ENCODE measurements at places on chromosomes 7 and 10.

- no peak for DNase-seq
- H3K27ac ChIP-seq: peak overlapping the region; percentile 97
- H3K27me3 ChIP-seq: no peaks in the 10 kb centered on the region
- H3K36me3 ChIP-seq: no peaks in the 10 kb centered on the region
- peaks cover 38% of the 10 kb centered on the region for H3K4me1 ChIP-seq
- peak overlapping the region; percentile 49 for H3K4me3 ChIP-seq
These were observed 155.0 kb upstream of the LYZL2 start for GRCh38 chr10:30784524-30784896.

GRCh38 chr10:110576220-110576619, 8.7 kb downstream of the SMC3 start:
- H3K27ac ChIP-seq: no peak overlapping the region
- no peak for DNase-seq

DNA sequence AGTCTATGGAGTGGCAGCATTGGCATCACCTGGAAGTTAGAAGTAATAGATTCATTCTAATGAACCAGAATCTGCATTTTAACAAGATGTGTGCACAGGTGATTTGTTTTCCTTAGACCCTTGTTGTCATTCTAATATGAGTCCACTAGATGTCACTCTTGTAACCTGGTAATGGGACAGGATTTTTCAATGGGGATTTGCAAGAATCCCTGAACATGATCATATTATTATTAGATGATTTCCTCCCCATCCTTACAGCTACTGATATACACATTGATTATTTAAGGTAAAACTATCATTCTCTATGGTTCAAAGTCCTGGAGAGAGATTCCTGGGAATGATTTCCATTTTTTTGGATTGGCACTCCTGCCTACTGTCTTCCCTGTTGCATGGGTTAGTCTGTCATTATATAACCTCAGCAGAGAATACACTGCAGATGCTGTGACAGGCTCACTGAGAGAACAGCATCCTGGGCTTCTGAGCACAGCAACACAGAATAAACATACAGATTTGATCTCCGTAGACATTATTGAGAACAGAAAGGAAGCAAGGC, 194.9 kb downstream of the SUGCT start:
- H3K4me1 ChIP-seq: no peaks in the 10 kb centered on the region
- no peaks in the 10 kb centered on the region for H3K36me3 ChIP-seq
- DNase-seq: no peak
- H3K4me3 ChIP-seq: no peak overlapping the region
- no peak overlapping the region for H3K27ac ChIP-seq

DNA sequence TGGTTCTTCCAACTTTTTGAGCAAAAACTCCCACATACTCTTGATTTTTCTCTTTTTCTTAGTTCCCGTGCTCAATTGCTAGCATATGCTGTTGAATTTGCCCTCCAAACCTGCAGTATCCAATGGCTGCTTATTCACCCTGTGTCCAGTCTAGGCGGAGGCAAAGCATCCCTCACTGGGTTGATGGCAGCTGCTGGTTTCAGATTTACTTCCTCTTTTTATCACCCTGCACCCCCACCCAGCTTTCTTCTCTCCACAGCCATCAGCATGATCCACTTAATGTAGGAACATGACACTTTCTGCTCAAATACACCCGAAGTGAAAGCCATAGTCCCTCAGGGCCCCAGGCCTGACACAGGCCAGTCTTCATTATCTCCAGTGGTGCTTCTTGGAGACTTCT, 87.6 kb upstream of the ADARB2 start:
- no peaks in the 10 kb centered on the region for H3K36me3 ChIP-seq
- no peak overlapping the region for H3K27ac ChIP-seq
- no peaks in the 10 kb centered on the region for H3K4me1 ChIP-seq
- no peaks in the 10 kb centered on the region for H3K27me3 ChIP-seq
- no peak overlapping the region for H3K4me3 ChIP-seq

- H3K4me3 ChIP-seq: no peak overlapping the region
- no peak for DNase-seq
- no peaks in the 10 kb centered on the region for H3K36me3 ChIP-seq
- no peaks in the 10 kb centered on the region for H3K27me3 ChIP-seq
- no peaks in the 10 kb centered on the region for H3K4me1 ChIP-seq
These were observed 104.3 kb downstream of the AHR start for GRCh38 chr7:17402628-17403278.

DNA sequence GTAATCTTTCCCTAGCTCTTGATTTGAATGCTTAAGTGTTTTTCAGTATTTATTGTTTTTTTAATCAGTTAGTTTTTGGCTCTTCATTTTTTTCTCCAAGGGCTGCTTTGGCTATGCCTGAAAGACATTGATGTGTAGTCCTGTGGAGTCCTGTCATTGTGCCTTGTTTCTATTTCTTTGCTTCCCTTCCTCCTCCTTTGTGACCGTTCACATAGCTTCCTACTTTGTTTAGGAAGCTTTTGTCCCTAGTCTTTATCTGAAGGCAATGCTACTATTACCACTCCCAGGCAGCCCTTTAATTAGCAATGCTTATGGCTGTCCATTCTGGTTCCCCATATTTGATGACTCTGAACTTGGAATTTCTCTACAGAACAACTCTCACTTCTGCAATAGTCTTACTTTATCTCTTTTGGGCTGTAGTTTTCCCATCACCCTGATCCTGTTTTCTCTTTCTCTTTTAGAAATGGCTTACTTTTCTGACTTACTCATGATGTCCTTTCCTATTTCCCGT, 39.9 kb downstream of the ADCYAP1R1 start:
- no peaks in the 10 kb centered on the region for H3K36me3 ChIP-seq
- no peaks in the 10 kb centered on the region for H3K4me1 ChIP-seq
- H3K27me3 ChIP-seq: no peaks in the 10 kb centered on the region
- no peak overlapping the region for H3K27ac ChIP-seq
- DNase-seq: no peak
- H3K4me3 ChIP-seq: no peak overlapping the region

DNA sequence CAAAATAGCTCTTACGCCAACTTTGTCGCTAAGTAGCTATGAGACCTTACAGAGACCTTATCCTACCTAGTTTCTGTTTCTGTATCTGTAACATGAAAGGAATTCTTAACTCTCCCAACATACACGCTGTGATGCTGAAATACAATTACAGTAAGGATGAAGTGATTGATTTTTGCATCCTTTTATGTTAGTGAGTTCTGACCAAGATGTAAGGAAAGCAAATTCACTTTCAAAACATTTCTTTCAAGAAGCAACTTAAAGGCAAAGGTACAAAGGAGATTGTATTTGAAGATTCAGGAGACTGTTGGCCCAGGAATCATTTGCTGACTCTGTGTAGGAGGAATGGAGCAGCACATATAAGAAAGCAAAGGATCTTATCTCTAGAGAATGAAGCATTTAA, 7.1 kb upstream of the ANK3 start:
- no peak overlapping the region for H3K27ac ChIP-seq
- no peaks in the 10 kb centered on the region for H3K36me3 ChIP-seq
- H3K4me3 ChIP-seq: no peak overlapping the region

GRCh38 chr10:66714741-66715140, 211.1 kb upstream of the LRRTM3 start:
- no peak overlapping the region for H3K27ac ChIP-seq
- no peak overlapping the region for H3K4me3 ChIP-seq
- H3K4me1 ChIP-seq: no peaks in the 10 kb centered on the region

DNA sequence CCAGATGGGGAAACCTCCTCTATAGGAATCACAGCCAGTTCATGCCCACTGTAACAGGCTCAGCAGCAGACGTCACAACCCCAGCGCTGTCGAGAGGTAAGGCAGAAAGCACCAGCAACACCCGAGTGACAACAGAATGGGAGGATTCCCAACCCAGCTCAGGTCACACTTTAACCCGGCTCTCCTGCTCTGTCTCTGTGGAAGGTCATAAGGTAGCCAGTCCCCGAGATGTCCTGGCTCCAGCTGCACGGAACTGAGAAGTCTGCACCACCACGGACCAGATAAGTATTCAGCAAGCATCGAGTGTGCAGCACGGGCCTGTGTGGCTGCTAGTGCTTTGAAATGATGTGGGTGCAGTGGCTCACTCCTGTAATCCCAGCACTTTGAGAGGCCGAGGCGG, 236.7 kb upstream of the TCERG1L start:
- no peak overlapping the region for H3K4me3 ChIP-seq

DNA sequence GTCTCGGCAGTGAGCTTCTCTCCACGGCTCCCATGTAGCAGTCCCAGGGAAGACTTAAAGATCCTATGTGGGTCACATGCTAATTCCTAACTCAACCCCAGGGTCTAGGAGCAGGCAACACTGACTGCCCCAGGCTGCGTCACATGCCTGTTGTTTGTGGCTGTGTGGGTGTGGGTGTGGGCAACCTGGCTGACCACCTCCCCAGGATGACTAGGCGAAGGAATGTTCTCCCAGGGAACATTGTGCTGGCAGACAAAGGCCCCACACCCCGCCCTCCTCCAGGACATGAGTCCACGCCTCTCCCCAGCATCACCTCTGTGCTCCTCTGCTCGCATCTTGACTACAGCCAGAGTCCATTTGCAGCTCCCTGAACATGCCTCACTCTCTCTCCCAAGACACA, 30.3 kb downstream of the SLC29A3 start:
- H3K27me3 ChIP-seq: no peaks in the 10 kb centered on the region
- no peak for DNase-seq
- no peaks in the 10 kb centered on the region for H3K36me3 ChIP-seq

GRCh38 chr10:133336577-133337369, at the start of gene CALY:
Gene CALY, minus strand, starts transcription at chr10:133336896. Its CDS starts 7,907 bp downstream, at chr10:133328989.
- H3K27me3 ChIP-seq: peaks cover 27% of the 10 kb centered on the region
- no peak for DNase-seq
- H3K27ac ChIP-seq: peak within 1 kb of the TSS; percentile 17
- H3K36me3 ChIP-seq: no peaks in the 10 kb centered on the region
- peaks cover 25% of the 10 kb centered on the region for H3K4me1 ChIP-seq

DNA sequence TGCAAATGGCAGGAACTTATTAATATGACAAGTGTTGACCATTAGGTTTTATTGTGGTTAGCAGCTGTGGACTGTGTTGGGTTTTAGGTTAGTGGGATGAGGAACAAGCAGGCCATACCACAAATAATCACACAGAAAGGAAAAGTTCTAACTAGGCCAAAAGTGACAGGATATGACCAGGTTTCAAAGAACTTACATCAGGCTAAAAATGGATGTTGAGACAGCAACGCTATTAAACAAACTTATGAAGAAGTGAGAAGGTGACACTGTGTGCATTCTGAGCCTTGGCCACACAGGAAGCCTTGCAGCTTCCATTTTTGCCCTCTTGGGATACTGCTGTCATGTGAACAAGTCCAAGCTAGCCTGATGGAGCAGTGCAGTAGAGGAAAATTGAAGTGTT, 568.8 kb downstream of the HTR7 start:
- H3K36me3 ChIP-seq: no peaks in the 10 kb centered on the region
- no peaks in the 10 kb centered on the region for H3K4me1 ChIP-seq
- no peak overlapping the region for H3K4me3 ChIP-seq
- DNase-seq: no peak
- H3K27ac ChIP-seq: no peak overlapping the region

DNA sequence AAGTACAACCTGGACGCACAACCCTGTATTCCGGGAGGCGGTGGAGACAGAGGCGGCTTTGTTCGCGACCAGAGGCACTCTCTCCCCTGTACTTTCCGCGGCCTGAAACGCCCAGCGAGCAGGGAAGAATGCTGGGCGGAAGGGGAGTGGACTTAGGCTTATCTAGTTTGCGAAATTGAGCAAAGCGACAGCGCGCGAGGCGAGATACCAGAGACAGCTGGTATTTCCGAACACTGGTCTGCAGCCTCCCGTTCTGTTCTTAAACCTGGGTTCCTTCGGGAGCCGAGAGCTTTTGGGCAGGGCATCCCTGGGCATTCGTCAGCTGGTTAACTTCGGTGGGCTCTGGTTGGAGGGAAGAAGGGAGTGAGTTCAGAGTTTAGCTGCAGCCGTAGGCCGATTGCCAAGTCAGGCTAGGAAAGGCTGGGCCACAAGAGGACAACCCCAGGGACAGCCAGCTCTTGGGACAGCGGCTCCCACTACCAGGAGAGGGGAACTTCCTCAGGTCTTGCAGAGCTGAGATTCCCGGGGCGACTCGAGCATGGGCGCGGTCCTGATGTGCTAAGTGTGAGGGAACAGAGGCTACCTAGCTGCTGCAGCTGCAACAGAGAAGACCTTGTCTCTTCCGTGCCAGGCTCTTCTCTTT, 3.9 kb downstream of the HMX3 start:
- H3K4me3 ChIP-seq: no peak overlapping the region
- H3K36me3 ChIP-seq: no peaks in the 10 kb centered on the region
- H3K27me3 ChIP-seq: peaks cover 89% of the 10 kb centered on the region
- peaks cover 36% of the 10 kb centered on the region for H3K4me1 ChIP-seq
- no peak for DNase-seq

DNA sequence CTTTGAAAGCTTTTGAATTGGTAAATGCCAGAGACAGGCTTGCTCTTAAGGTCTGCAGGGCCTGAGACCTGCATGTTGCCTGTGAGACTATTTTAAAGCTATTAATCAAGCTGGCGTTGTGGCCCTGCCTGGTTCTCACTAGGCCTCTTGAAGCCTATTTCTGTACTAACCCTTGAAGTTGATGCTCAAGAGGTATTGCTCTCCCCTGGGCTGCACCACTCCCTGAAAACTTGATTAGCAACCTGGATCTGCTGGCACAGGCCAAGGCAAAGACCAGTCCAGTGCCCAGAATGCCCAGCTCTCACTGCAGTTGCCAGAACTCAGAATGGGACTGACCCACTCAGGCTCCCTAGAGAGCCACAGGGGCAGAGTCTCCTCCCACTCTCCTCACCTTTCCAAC, 220.0 kb upstream of the MEOX2 start:
- H3K27me3 ChIP-seq: no peaks in the 10 kb centered on the region
- H3K4me1 ChIP-seq: no peaks in the 10 kb centered on the region
- DNase-seq: no peak
- no peaks in the 10 kb centered on the region for H3K36me3 ChIP-seq

GRCh38 chr10:86981716-86982115, 13.4 kb downstream of the ADIRF start:
- H3K27ac ChIP-seq: no peak overlapping the region
- DNase-seq: no peak
- no peaks in the 10 kb centered on the region for H3K36me3 ChIP-seq
- H3K27me3 ChIP-seq: no peaks in the 10 kb centered on the region

DNA sequence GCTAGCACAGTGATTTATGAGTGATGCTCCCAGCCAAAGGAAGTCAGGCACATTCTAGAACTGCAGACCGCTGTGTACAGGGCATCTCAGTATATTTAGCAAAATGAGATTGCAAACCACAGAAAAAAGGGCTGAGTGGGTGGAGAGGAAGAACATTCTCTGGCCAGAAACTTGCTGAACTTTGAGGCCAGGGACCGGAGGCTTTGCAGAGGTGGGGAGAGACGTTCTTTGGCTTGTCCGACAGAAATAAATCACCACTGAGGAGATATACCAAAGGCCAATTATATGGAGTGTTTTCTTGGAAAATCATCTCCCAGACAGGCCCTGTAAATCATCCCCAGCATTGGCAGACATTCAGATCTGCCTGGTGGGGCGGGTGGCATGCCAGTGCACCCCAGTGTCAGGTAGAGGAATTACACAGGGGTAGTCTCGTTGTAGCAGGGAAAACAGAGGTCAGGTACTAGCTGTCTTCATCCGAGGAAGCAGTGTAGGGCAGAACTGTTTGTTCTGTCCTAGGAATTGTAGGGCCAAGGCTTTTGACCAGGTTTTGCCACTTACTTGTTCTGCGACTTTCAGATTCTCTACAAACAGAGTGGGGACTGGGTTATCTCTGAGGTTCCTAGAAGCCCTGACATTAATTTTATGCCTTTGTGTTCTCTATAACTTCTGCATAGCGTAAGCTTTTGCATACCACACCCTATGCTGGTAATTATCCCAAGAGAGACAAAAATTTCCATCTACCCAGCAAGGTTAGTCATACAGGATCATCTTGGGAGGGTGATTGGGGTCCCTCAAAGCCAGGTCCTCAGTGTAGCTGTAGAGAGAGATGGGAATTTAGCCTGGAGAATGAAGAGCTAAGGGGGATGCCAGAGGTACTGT, 655.6 kb downstream of the LRMDA start:
- no peak for DNase-seq
- no peak overlapping the region for H3K4me3 ChIP-seq
- no peak overlapping the region for H3K27ac ChIP-seq
- no peaks in the 10 kb centered on the region for H3K27me3 ChIP-seq
